ENCODE measurements at places on chromosomes 3 and 15.
A peak's percentile ranks its signal among the peaks of the same experiment; 100 is the strongest.

DNA sequence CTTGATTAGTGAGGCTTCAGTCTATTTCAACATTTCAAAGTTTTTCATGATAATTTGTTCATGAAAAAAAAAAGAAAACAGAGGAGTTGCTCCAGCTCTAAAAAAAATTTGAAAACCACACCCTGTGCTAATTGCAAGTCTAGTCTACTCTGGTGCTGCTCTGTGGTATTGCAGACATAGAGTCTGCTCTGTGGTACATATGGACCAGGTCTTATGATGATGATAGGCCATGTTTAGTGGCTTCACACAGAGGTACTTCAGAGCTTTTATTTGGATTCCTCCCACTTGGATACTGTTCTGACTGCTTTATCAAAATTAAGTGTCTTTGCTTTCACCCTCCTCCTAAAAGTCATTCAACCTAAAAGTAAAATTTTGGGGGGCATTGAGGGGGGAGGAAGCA, 160.8 kb downstream of the ALCAM start:
- no peak for DNase-seq

DNA sequence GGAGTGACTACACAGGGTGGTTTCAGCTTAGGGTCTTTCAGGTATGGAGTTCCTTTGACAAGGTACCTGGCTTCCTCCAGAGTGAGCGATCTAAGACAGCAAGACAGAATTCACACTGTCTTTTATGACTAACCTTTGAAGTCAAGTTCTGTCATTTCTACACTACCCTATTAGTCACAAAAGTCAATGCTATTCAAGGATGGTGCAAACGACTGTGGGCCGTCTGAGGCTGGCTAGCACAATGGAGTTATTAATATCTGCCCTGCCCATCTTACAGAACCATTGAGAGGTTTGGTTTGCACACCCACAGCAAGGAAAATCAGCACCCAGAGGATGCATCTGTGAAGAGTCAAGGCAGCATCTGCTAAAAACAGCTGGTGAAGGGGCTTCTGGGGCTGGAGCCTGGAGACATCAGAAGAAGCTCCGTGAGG, 62.9 kb upstream of the XCR1 start:
- no peak for DNase-seq

- no peak for DNase-seq
Observed at GRCh38 chr3:29077356-29077755, 203.5 kb upstream of the RBMS3 start.

- DNase-seq = peak; percentile 94
Observed at GRCh38 chr3:111717601-111718000, 122.5 kb upstream of the ZBED2 start.

GRCh38 chr15:88739541-88739940, 63.7 kb upstream of the ACAN start:
- DNase-seq = no peak

GRCh38 chr15:82909080-82909815, 43.3 kb downstream of the HOMER2 start:
- DNase-seq = no peak

- no peak for DNase-seq
Observed at GRCh38 chr3:40104441-40104840, 205.1 kb upstream of the EIF1B start.

DNA sequence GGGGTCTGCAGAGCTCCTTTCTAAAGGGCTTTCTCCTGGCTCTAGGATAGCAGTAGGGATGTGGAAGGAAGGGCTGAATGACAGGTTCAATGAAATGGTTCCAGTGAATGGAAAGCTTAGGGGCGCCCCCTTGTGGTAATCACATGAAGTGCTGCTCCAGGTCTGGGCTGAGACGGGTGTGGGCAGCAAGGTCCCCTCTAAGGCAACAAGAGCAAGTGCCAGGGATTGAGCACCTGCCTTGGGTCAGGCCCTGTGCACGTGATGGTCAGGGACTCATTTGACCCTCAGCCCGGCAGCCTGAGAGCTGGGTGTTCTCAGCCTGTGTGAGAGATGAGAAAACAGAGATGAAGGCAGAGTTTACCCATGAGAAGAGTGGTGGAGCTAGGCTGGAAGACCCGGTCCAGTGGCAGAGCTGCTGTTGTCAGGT, 12.1 kb upstream of the CX3CR1 start:
- DNase-seq = peak; percentile 42

- no peak for DNase-seq
Observed at GRCh38 chr15:60065951-60066350, 61.8 kb downstream of the FOXB1 start.

DNA sequence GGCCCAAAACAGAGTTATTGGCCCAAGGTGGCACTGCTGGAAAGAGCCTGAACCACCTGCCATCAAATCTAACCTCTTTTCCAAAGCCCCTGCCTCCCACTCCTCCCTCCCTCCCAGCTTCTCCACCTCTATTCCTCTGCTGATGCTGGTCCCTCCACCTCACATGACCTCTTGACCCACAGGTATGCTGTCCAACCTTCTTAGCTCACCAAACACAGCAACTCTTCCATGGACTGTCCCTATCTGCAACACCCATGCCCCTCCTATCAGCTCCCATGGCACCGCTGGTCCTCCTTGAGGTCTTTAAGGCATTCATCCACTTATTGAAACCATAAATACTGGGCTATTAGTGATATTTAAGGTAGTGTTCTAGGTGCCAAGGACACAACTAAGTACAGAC, 12.6 kb downstream of the NUP210 start:
- no peak for DNase-seq

GRCh38 chr3:194158942-194159439, 23.0 kb downstream of the HES1 start:
- no peak for DNase-seq

- no peak for DNase-seq
Observed at GRCh38 chr3:195587406-195587805, 3.7 kb upstream of the APOD start.

- DNase-seq = no peak
Observed at GRCh38 chr3:42302924-42303634, 37.1 kb upstream of the CCK start.

- DNase-seq = no peak
Observed at GRCh38 chr3:147407114-147407497, 763 bp upstream of the ZIC4 start.

DNA sequence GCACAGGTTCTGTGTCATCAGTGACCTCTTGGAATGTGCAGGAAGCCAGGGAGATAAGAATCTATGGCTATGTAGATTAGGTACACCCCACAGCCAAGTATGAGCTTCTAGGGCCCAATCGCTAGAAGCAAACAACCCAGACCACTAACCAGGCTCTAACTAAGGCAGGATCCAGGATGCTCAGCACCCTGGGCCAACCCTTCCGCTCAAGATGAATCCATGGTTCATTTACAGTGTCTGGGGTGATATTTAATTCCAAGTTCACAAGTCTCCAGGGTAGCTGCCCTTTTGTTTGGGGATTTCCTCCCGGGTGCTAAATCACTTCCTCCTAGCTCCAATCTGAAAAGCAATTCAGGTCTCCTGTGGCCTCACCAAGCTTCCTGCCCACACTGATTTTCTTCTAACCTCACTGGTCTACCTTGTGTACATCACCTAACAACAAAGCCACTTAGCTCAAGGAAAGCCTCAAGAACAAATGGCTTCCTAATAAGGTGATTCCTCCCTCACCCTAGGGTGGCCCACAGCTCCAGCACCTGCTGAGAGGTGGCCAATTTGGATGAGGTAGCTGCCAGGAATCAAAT, 2.4 kb downstream of the EHD4 start:
- no peak for DNase-seq

GRCh38 chr15:73571346-73571745, 61.8 kb downstream of the NPTN start:
- DNase-seq = no peak

DNA sequence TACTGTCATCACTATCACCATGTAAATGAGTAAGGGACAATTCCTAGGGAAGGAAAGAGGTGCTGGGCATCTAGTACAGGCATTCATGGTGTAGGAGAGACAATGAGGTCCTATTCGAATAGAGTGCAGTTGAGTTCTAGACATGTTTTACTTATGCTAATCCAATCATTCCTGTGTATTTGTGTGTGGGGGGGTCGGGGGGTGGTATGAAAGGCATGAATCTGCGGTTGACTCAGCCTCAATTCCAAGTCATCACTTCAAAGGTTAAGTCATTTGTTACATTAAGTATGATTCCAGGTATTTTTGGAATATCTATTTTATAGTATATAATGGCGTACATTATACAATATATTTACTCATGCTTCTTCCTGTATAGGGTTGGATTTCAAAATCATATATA, 163.1 kb upstream of the GALNT15 start:
- DNase-seq = no peak

GRCh38 chr3:136893848-136894443, 31.9 kb downstream of the NCK1 start:
- no peak for DNase-seq

DNA sequence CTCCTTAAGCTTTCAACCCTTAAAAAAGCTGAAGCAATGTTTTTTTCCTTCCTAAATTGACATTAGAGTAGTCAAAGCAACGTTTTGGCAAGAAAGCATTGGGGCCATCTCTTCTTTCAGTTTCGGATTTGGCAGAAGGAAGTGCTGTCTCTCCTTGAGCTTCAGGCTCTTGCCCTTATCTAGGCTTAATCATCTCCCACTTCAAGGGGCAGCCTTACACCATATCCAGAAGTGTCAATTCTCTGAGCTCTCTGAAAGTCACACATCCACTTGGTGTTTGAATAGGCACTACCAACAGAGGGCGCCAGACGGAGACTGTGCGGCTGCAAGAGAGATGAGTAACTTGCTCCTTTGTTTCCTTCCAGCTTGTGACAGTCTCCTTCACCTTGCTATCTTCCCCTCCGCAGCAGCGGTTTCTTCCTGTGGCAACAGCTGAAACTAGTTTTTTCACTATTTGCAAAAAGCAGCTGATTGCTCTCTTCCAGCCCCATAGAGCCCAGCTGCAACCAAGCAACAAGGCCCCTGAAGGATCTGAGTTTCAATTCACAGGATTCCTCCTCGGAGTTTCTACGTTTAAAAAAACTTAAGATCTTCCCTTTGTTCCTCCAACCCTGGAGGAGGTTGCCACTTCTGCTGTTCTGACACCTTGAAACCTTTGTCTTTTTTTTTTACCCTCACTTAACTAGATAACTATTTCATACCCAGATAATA, 147.0 kb upstream of the SLCO3A1 start:
- peak; percentile 73 for DNase-seq

- no peak for DNase-seq
Observed at GRCh38 chr3:64329037-64329436, 103.8 kb upstream of the PRICKLE2 start.

GRCh38 chr15:73997986-73998385, 3.5 kb downstream of the PML start:
- DNase-seq = no peak

GRCh38 chr3:30639937-30640336, 33.5 kb downstream of the TGFBR2 start:
- DNase-seq = no peak

DNA sequence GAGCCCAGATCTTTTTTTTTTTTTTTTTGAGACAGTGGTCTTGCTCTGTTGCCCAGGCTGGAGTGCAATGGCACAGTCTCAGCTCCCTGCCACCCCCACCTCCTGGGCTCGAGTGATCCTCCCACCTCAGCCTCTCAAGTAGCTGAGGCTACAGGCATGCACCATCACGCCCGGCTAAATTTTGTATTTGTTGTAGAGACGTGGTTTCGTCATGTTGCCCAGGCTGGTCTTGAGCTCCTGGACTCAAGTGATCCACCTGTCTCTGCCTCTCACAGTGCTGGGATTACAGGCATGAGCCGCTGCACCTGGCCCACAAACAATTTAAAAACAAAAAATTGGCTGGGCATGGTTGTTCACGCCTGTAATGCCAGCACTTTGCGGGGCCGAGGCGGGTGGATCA, 22.6 kb upstream of the SLC6A6 start:
- no peak for DNase-seq

DNA sequence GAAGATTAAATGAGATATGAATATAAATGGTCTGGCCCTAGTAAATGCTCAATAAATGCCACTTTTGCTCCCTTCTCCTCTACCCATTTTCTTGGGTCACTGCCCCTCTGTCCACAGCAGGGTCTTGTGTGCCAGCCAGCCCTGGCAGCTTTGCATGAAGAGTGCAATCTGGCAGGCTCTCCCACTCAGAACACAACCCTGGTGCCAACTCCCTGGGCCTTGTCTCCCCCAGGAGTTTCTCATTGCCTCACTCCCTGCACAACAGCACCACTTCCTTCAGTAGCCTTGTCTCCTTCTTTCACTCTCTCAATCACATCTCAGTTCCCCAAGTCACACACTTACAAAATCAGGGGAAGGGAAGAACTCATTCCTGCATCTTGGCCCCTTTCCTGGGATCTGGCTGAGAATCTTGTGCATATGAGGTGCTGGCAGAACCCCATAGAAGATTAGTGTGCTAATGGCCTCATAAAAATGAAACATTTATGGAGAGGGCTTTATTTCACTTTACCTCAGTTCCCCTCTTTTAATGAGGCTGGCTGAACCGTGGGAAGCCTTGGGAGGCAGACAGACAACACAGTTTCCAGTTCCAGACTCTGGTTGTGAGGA, 445.9 kb upstream of the PROK2 start:
- peak; percentile 66 for DNase-seq

- DNase-seq = no peak
Observed at GRCh38 chr15:65926899-65927298, 57.6 kb downstream of the RAB11A start.

DNA sequence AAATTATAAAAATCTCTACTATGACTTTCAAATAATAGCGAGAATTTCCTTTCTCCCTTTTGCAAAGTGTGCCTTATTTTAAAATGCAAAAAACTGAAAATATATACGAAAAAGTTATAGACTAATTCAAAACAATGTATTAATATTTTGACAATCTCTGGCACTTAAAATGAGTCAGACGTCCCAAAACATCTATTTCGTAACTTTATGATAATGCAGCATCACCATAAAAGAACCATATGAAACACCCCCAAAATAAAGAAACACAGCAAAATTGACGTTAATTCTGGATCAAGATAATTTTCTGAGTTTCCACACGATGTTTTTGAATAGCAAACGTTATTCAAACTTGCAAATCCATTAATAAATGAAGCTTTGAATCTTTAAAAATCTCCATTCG, 1.0 kb downstream of the COPS2 start:
- no peak for DNase-seq

DNA sequence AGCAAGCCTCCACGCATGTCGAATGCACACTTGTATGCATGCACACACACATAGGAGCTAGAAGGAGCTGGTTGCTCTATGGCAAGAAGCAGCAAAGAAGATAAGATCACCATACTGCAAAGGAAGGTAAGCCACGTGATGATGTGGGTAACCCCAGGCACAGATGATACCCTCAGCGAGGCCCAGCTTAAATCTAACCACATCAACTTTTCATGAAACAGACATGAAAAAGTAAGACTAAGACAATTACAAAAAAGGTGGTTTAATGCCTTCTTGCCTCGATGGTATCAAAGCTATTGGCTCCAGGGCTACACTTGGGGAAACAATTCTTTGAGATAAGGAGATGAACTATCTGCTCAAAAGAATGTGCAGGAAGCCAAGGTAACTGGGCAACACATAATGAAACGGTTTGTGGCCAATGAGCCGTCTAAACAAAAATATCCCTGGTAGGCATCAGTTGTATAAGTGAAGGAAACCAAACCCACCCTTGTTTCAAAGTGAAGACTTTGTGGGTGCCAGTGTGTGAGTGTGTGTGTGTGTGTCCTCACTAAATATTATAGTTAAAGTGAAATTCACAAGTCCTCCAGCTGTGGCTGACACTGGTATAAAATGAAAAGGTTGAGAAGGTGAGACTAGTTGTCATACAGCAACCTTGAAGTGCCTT, 365.7 kb upstream of the ICE2 start:
- DNase-seq = no peak

- DNase-seq = no peak
Observed at GRCh38 chr3:135158520-135158919, 363.5 kb downstream of the EPHB1 start.
